ENCODE measurements at places on chromosomes 12 and 14.

GRCh38 chr14:44657203-44657602 lies 150.1 kb upstream of the FSCB start:
- DNase-seq = no peak

DNA sequence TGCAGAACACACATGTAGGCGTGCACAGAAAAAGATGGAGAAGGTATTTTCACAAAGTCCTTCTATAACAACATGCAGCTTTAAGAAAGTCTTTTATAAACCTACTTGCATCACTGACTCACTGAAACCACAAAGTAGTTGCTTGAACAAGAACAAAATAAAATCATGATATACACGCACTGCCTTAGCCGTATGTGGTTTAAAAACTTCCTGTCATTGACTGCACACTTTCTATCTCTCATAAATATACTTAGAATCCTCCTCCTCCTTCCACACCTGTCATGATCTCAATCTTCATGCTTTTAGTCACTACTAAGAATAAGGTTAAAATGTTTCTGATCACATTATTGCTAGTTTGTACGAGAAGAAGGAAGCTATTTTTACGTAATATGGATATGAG lies 31.8 kb upstream of the RAD51AP1 start:
- DNase-seq = no peak

DNA sequence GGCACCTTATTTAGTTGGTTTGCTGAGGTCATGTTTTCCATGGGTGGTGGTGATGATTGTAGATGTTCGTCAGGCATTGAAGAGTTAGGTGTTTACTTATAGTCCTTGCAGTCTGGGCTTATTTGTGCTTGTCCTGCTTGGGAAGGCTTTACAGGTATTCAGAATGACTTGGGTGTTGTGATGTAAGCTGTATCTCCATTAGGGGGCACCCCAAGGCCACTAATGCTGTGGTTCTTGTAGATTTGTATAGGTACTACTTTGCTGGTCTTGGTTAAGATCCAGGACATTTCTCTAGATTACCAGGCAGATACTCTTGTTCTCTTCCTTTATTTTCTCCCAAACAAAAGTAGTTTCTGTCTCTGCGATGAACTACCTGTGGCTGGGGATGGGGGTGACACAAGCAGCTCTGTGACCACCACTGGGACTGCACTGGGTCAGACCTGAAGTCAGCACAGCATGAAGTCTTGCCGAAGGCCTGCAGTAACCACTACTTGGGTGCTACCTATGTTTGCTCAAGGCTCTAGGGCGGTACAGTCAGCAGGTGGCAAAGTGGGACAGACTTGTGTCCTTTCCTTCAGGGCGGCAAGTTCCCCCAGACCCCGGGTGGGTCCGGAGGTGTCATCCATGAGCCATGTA lies 35.8 kb upstream of the FBXO33 start:
- DNase-seq = no peak

GRCh38 chr12:93447555-93448290 lies 6.0 kb upstream of the UBE2N start:
- DNase-seq = no peak

GRCh38 chr12:106239951-106240335 lies 7.9 kb downstream of the CKAP4 start:
- DNase-seq = no peak

GRCh38 chr12:16579041-16579440 lies 26.9 kb downstream of the LMO3 start:
- DNase-seq = no peak

GRCh38 chr14:87013583-87013982 lies 979.4 kb downstream of the GALC start:
- DNase-seq = no peak

- no peak for DNase-seq
Measured at GRCh38 chr12:52990206-52990605, 16.1 kb upstream of the EIF4B start.

DNA sequence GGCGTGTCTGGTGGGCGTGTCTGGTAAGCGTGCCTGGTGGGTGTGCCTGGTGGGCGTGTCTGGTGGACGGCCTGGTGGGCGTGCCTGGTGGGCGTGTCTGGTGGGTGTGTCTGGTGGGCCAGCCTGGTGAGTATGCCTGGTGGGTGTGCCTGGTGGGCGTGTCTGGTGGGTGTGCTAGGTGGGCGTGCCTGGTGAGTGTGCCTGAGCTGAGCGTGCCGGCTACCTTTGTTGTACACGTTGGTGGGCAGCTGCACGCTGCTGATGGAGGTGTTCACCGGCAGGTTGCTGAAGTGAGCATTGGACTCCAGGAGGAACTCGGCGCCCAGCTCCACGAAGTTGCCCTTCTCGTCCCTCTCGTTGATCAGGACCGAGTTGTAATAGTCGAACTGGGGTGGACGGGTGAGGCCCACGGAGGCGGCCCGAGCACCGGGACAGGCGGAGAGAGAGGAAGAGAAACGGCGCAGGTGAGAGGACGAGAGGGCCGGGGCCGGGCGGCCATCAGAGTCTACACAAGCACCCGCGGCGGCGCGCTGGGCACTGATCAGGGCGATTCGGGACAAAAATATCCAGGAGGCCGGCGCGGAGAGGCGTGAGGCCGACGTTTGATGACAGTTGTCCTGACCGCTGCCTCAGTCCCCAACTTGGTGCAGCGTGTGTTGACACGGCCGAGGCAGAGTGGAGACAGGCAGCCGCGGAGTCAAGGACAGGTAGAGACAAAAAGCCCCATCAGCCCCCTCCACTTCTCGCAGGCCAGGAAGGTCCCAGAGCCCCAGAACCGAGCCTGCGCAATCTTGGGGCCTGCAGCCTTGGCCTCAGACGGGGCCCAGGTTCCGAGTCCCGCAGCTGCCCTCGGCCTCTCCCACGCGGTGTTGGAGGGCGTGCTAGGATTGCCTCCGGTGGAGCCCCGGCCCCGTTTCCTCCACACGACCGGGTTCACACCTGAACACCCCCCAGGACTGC lies 10.5 kb downstream of the CACNA2D4 start:
- DNase-seq = no peak

DNA sequence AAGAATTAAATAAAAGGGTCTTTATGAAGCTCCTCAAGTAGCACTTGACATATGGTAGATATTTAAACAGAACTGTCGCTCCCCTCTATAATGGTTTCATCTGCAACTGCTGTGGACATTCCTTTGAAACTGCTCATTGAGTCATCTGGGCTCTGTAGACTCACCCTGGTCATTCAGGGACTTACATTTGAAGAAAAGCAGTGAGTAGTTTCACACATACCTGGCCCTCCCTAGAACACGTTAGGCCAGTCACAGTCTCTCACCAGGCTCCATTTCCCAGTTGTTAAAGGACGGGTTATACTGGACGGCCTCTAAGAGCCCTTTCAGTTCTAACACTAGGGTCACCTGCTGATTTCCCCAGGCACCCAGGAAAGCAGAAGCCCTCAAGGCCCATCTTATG lies 217.0 kb downstream of the BCL11B start:
- DNase-seq = no peak

DNA sequence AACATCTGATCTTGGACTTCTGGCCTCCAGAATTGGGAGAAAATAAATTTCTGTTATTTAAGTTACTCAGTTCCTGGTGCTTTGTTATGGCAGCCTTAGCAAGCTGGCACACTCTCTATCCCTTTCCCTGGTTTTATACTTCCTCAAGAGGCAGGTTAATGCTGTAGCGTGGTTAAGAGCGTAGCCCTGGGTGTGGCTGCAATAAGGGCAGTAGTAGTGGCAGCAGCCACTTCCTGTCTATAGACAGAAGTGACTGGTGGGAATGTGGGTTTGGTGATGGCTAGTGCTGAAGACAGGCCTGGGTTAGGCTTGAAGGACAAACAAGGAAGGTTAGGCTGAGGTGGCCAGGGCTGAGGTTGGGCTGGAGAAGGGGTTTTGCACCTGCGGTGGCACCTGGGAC lies 3.6 kb upstream of the LGALS3 start:
- no peak for DNase-seq

GRCh38 chr12:66637699-66638301 lies 41.1 kb downstream of the GRIP1 start:
- DNase-seq = no peak

DNA sequence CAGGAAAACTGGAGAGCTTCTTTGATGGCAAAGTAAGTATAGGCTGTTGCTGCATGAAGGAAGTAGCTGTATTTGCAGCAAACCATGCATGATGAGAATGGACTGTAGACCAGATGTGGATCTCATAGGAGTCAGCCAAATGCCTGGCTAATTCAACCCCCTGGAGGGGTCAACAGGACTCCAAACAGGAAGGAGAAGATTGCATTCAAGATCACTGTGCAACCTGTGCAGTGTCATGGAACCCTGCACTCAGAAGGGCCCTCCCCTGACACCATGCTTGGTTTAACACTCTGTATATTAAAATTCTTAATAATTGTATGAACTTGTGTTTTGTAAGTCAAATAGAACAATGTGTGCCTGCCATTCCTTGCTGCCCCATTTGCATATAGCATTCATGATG lies 225.1 kb upstream of the FSCB start:
- no peak for DNase-seq

DNA sequence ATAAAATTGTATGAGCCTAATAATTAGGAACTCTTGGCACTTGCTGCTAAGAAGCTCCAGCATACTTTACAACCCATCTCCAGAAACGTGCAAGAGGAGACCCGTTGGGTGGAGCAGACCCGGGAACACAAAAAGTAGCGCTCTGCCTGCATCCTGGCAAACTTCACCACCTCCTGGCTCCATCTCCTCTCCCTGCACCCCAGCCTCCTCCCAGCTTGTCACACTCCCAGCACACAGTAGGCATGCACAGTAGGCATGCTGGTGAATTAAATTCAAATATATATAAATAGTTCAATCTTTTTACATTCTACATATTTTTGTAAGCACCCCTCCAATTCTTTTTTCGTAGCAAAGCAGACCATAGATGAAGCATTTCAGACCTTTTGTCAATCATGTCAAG lies 1.2 kb downstream of the VSIG10 start:
- no peak for DNase-seq

DNA sequence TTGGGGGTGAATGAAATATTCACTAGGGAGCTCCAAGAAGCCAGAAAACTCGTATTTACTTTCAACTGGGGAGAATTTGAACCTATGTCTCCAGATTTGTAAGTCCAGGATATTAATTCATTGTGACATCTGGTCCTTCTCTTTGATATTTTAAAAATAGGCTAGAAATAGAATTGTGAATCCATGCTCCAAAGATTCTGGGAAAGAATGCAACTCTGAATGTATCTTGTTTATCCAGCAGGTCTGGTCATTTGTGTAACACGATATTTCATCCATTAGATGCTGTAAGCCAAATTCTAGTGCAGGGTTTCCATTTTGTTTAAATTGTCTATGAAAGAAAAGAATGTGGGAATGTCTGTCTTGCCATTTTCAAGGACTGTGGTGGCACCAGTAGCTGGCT lies 334.7 kb downstream of the BMP4 start:
- DNase-seq = no peak

- no peak for DNase-seq
Measured at GRCh38 chr14:105055334-105055733, 9.9 kb downstream of the GPR132 start.

- no peak for DNase-seq
Measured at GRCh38 chr14:80768646-80769045, 172.9 kb downstream of the CEP128 start.

GRCh38 chr14:92546347-92547053 lies 32.9 kb downstream of the RIN3 start:
- DNase-seq = no peak

- DNase-seq = no peak
Measured at GRCh38 chr14:101557811-101558738, 3.2 kb upstream of the DIO3 start.

DNA sequence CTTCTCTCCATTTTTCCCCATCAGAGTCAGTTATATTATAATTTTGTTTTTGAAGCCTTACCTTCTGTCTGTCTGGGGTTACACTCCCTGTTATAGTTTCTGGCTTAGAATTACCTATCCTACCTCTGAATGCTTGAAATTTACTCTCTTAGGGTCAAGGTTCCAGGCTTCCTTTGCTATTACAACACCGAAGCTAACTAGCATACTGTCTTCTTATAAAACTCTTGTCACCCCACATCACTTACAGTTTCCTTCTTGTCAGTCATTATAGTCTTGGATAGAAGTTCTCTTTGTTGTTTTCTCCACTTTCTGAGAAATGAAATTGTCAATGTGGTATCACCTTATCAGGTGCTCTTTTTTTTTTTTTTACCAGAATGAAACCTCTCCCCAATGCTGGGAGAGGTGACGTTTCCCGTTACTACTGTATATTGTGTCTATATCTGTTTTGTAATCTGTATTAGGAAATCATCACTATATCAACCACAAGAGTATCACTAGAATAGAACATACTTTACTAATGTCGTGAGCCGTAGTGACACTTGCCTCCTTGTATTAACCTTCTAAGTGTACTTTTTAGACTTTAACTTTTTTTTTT lies 69.2 kb upstream of the PSMA6 start:
- no peak for DNase-seq

DNA sequence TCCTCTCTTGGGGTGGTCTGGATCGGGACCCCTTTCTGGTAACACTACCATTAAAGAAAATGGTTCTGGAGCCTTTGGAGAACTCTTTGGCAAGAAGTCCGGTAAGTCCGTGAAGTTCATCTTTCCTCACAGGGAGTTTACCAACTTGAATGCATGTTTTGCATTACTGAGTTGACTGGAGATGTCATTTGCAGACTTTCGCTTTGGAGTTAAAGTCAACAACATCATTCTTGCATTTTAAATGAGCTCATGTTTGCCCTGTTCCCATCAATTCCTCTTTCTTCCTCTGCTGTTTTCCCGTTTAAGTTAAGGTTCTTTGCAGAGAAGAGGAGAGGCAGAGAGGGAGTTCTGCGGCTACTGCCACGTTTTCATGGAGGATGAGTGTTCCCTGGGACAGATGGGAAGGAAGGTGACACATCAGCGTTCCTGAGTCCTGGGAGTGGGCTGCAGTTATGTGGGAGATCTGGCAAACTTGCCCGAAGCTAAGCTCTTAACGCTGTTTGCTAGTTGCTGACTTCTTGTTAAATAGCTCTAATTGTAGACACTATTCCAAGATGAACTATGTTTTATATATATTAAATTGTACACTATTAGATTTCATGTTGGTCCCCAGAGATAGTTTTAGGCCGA lies 18.8 kb upstream of the PRICKLE1 start:
- DNase-seq = no peak

GRCh38 chr12:78229591-78230101 lies 399.0 kb downstream of the NAV3 start:
- DNase-seq = no peak

DNA sequence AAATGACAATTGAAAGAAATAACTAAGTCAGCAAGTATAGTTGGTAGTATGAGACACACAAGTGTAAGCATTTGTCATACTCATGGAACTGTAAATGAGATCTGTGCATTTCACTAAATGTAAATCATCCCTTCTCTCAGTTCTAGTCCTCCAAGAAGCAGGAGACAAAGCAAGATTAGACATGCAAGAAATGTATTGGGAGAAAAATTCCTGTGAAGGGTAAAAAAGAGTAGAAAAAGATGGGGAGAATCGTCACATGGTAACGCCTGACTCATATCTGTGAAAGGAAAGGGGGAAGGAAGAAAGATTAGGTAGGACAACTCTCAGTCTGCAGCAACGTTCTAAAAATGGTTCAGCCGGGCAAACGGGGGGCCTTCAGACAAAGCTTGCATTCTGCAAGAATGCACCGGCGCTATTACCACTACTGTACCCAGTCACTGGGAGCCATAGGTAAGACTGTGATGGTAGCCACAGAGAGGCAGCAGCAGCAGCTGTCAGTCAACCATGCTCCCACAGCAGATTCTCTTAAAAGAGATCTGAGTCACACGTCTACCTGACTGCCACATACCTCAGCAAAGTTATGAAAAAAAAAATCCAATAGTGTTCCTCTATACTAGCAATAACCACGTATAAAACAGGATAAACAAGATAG lies 18.0 kb upstream of the RFX4 start:
- no peak for DNase-seq

Data from activated effector memory CD4-positive, alpha-beta T cell treated with Interleukin-2 at 50 U/mL for 16 hours (primary cell).